NCI-H2171 (cell line): ENCODE measurements at places on chromosomes 3 and 15.

GRCh38 chr3:152554980-152555379 lies 280.0 kb upstream of the P2RY1 start:
- DNase-seq = no peak

DNA sequence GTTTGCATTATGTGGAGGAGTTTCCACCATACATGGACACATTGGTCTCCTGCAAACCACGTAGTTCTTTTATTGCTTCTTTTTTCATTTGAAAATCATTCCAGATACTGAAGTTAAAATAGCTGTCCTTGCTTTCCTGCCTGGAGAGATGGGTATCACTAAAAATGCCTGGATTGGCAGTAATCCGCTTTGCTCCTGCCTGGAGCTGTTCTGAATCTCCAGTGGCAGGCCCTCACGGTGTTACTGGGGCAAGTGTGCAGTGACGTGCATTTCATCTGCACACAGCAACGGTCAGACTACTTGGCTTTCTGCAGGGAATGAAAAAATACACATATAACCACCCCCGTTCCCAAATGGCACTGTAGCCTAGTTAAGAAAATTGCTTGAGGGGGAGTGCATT lies 272.9 kb downstream of the IL5RA start:
- DNase-seq = no peak

DNA sequence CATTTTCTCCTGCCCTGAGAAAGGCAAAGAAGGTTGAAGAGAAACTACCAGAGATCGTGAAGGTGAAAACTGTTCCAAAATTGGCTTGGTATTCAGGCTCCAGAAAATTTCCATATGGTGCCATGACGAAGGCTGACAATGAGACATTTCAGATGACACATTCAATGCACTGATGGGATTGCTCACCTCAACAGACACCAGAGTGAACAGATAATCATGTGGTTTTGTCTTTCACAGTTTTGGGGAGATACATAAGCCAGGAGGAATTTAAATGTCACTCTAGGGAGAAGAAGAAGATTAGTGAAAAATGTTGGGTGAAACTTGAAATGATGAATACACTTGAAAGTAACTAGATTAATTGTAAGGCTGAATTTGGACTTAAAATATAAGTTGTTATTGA lies 339.7 kb upstream of the EPHA3 start:
- DNase-seq = no peak

DNA sequence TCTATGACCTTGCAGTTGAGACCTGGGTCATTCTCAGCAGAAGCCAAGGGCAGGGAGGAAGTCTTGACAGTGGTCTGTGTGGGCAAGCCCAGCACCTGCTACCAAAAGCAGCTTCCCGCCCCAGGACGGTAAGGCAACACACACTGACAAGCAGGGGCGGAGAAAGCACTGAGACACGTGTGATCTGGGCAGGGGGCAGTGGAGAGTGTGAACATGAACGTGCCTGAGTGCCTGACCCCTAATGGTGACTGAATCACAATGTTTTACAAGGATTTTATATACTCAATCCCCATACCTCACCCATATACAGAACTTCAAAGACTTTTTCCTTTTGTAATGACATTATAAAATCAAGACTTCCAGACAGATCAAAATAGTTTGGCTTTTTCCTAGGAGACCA lies 35.2 kb downstream of the ANP32A start:
- no peak for DNase-seq

DNA sequence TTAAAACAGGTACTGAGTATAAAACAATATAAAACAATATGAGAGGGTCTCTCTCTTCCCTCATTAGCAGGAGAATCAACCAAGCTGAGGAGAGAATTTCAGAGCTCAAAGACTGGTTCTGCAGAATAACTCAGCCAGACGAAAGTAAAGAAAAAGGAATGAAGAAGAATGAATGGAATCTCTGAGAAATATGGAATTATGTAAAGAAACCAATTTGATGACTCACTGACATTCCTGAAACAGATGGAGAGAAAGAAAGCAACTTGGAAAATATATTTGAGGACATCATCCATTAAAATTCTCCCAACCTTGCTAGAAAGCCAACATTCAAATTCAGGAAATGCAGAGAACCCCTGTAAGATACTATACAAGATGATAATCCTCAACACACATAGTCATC lies 630.9 kb downstream of the PYDC2 start:
- DNase-seq = no peak

GRCh38 chr3:31284776-31285175 lies 247.9 kb upstream of the STT3B start:
- no peak for DNase-seq

DNA sequence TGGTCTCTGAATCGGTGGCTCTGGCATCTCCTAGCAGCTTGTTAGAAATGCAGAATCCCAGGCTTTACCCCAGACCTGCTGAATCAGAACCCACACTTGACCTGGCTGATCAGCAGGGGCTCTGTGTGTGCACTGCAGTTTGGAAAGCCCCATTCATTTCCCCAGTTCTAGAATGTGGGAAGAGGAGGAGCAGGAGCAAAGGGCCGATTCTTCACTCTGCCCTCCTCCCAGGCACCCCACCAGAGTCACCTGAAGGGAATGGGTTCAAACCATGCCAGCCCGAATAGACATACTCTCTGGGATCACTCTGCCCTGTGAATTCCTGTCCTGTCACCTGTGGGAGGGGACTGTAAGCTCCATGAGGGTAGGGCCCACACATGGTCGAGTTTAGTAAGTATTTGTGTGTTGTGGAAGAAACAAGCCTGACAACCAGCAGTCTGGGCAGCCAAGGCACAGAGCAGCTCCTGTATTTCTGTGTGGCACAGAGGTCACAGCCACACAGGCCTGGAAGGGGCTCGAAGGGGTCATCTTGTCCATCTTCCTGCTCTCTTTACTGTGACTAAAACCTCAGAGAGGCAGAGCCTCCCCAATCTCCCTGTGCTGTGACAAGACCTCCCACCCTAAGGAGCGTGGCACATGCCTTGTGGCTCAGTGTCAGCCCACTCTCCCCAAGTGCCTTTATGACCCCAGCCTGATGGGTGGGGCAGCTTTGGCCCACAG lies 29.0 kb upstream of the HHATL start:
- no peak for DNase-seq

DNA sequence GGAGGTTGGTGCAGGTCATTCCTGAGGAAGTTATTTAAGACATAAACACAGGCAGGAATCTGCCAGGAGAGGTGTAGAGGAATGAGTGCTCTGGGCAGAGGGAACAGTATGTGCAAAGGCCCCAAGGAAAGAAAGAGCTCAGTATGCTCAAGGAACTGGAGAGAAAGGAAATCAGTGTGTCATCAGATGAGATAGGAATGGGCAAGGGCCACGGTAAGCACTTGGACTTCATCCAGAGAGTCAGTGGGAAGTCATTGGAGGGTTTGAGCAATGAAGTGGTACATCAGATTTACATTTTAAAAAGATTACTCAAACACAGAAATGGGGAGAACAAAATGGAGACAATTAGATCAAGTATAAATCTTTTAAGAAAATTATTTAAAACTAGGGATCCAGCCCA lies 272.2 kb downstream of the ADAMTSL3 start:
- DNase-seq = no peak

- DNase-seq = no peak
These were observed 78.9 kb downstream of the IQSEC1 start for GRCh38 chr3:12994357-12994606.

DNA sequence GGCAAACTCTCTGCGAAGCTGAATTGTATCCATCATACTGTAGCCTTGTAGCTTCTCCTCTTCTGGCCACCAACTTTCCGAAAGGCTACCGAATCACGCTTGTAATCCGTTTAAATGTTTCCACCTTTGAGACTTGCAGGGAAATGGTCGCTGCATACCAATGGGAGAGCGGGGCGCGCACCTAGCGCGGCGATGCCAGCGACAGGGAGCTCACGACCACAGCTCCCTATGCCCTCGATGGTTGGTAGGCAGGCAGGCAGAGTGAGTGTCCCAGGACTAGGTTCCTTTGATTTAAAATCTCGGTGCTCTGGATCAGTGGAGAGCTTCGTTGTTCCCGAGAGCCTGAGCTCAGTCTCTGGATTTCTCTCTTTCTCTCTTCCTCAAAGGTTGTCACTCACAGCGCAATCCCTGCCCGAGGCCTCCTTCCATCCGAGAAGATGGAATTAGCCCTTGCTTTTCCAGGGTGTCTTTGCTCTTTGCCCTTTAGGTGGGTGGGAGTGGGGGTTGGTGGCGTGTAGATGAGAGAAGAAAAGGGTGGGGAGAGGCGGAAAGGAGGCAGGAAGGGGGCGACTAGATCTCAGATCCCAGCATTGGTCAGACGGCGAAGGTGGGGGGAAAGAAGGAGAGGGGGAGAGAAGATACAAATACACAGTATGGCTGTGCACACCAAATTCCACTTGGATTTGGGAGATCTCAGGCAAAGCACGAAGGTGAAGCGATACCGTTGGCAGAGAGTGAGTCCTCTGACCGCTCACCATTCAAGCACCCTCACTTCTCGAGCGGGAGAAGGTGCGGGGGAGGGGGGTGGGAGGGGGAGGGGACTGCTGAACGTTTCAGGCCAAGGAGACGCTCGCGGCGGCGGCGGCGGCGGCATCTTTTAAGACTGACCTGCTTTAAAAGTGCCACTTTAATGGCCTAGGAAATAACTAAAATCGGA lies at the start of gene SLITRK3:
SLITRK3 (minus strand) TSS at position 745 of the 937 bp plus-strand sequence. CDS start 5,554 bp downstream, outside the sequence.
- DNase-seq = no peak

- no peak for DNase-seq
These were observed 280.7 kb downstream of the NFKBIZ start for GRCh38 chr3:102129760-102130608.

- DNase-seq = no peak
These were observed 276.0 kb downstream of the MFSD1 start for GRCh38 chr3:159077860-159078259.

DNA sequence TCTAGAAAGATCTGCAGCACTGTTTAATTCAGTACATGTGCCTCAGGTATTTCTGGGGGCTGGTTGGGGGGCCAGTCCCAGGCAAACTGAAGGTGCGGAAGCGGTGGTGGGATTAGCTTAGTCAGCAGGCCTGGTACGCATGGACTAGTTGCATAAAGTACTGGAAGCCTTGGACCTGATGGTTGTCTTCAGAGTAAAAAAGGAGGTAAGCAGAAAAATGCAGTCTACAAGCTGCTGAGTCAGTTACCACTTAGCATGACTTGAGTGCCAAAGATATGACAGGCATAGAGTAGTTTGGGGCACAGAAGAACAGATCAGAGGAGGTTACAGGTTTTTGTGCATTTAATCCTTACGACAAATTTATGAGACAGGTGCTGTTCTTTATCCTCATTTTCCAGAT lies 19.9 kb upstream of the GOLGA8J start:
- no peak for DNase-seq

GRCh38 chr15:48087844-48088243 lies 32.9 kb upstream of the SLC24A5 start:
- no peak for DNase-seq

- DNase-seq = no peak
These were observed 40.4 kb downstream of the PRR23E start for GRCh38 chr3:127233371-127233770.

DNA sequence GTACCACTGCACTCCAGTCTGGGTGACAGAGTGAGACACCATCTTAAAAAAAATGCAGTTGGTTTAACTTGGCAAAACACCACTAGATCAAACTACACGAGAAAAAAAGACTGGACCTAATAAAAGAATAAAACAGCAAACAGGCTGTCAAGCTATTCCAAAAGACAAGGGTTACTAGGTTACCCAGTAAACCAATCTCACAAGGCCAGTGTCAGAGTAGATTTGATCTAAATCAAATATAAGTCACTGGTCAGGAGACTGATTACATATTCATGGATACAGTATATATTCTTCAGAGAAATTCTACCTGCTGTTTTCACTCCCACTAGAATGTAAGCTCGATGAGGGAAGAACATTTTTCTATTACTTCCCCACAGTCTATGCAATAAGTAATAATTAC lies 2.5 kb upstream of the GANC start:
- no peak for DNase-seq

DNA sequence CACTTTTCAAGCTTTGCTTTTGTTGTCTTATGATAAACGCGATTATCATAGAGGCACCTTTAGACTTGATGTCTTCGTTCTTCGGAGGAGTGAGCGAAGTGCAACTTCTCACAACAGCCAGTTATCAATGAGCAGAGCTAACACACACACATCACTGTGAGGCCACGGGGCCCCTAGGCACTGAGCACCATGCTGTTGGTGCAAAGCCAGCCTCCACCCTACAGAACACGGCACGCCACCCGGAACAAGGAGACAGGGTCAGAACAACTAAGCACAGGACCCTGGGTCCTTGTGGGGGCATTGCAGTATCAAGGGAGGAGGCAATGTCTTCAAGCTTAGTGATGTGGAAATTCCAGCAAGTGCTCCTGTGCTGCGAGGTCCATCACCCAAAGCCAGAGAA lies 244.5 kb downstream of the OCA2 start:
- DNase-seq = no peak

DNA sequence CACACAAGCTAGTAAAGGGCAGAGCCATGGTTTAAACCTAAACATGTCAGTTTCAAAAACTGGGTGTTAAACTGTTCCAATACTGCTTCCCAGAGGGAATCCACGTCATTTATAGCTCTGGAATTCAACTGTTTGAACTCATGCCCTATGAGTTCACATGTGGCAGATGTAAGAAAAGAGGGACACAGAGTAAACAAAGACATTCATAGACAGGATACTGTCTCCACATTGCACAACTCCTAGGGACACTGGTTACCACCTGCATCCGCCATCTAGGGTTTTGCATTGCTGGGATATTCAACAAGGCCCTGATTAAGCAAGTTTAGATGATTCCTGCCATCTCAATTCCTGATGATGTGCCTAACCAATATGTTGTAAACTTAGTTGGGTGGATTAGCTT lies 134.1 kb upstream of the COL8A1 start:
- DNase-seq = no peak

DNA sequence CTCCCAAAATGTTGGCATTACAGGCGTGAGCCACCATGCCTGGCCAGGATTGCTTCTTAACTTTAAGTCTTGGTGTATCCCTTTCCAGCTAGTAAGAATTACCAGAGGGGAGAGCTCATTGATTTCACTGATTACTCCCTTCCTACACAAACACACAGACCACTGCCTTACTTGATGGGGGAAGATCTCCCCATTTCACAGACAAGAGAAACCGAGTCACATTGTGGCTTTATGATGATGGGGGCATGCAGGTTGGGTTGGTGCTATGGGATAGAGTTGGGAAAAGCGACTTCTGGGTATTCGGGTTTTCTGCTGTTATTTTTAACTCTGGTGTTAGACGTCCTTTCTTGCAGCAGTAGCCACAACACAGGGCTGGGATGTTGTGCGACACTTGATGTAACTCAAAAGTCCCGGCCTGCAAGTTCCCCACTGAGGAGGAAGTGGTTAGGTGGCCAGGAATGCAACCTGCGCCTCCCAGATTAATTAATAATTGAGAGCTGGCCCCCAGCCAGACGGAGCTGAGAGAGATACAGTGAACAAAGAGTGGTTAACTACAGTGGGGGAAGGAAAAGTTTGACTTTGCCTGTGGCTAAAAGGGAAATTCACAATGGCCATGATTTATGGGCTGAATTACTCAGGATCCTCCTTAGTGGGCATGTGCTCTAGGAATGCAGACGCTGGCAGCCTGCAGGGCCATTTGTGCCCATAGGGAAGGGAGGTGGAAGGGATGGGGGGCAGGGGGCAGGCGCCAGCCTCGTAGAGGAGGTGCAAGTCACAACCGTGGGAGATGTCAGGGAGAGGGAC lies 63.6 kb downstream of the SMAD6 start:
- no peak for DNase-seq

GRCh38 chr3:52084954-52085680 lies 28.7 kb upstream of the DUSP7 start:
- no peak for DNase-seq

- DNase-seq = no peak
These were observed 153.1 kb upstream of the GAP43 start for GRCh38 chr3:115470254-115470653.

GRCh38 chr3:10333349-10333650 lies 12.4 kb upstream of the SEC13 start:
- DNase-seq = no peak
